ENCODE measurements at places on chromosomes 3 and 15.

DNA sequence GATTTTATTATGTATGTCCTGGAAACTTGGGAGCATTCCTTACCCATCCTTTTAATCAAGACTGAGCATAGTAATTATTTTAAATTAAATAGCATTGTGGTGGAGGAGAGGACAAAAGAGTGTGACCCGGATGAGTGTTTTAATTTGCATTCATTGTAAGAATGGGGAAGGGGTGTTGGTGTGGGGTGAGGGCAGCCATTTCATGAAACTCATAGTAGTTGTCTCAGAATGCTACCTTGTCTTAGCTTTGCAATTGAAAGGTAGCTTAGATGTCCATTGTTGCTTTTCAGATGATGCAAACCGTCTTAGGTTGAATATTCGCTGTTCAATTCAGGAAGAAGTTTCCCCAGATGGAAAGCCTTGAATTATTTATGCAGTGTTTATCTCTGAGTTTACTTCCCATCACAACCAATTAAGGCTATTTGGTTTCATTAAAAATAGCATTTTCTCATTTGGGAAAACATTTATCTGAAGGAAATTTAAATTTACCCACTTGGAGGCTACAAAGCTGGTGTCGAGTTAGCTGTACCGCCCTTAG is 328.4 kb downstream of the FEZF2 start:
- DNase-seq: no peak

GRCh38 chr15:77830051-77830468 is 197.3 kb upstream of the LINGO1 start:
- no peak for DNase-seq

DNA sequence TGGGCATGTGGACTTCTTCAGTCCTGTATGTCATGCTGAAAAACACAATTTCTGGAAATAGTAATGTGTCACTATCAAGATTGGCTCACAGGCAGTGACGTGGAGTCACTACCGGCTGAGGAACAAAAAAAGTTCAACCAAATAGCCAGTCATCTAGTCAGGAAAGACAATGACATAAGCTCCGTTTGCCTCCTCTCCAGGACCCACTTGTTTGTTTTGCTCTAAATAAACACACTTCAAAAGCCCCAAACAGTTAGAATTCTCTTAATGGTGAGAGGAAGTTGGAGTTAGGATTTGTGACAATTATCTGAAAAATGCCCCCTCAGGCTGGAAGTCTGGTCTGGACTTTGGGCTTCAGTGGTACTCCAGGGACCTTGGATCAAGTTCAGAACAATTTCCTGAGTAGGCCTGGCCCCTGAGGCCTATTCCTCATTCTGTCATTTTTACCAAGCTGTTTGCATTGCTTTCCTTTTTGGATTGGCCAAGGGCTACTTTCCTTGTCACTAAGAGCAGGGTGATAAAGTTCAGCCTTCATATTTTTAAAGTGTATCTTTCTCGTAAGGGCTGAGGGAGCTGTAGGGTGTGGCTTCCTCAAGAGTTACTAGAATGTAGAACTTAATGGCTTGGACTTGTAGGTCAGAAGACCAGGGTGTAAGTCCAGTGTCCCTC is 98.9 kb downstream of the EOMES start:
- no peak for DNase-seq

DNA sequence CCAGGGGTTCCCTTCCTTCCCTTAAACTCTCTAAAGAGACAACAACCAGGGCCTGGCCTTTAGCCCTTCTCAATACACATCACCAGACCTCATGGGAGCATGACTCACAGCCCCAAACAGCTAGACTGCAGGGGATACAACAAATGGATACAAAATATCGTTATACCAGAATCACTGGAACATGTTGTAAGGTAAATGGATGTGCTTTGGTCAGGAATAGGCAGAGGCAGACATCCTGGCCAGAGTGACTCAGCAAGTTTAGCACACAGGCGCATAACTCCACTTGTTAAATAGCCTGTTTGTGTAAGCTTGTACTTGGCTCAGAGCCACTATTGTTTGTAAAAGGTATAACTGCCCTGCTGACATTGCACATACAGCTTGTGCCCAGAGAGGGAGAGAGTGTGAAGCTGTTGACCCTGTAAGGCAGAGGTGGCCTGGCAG is 18.3 kb downstream of the TMED3 start:
- DNase-seq: no peak

DNA sequence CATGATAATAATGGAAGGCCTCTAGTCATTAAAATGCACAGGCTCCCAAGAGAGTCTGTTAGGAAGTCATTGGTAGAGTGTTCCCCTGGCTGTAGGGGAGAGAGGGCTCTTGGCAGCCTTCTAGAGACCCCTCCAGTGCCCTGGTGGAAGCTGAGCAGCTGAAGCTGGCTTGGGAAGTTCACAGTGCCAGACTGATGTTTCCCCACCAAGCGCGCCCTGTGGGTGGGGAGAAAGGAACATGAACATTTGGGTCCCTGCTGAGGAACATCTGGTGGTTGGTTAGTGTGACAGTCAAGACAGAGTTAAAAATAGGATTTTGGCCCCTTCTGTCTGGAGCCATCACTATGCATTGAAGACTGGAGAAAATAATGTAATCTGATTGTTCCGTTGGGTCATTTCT is 37.1 kb upstream of the RGMA start:
- DNase-seq: no peak

GRCh38 chr3:95177096-95177495 is 1114.2 kb downstream of the NSUN3 start:
- no peak for DNase-seq

Measured in cerebellum (tissue), 4 donors.